Smooth muscle cell of the pulmonary artery (primary cell): ENCODE measurements at places on chromosomes 13 and 19. TPM values are rescaled to one million over a fixed set of nuclear protein-coding genes. Genes with fewer than 3 reads are reported as not detected.

RAB3D gene
- 10.8 and 26.4 TPM in 2 replicates for total RNA-seq

BRSK1 gene
- total RNA-seq: 10.8 and 10.9 TPM in 2 replicates

DLL3 gene
- total RNA-seq: 0.13 and 0.23 TPM in 2 replicates

DACT3 gene
- 6.6 and 6.8 TPM in 2 replicates for total RNA-seq

ZNF577 gene
- total RNA-seq: 7.6 and 8.3 TPM in 2 replicates

ZNF700 gene
- total RNA-seq: 6.4 and 7.0 TPM in 2 replicates

WDR87 gene
- total RNA-seq: not detected in 2 replicates

ALKBH6 gene
- 12.6 and 18.2 TPM in 2 replicates for total RNA-seq

USHBP1 gene
- total RNA-seq: 0.07 TPM in 1 of 2 replicates, not detected in the other

KLK3 gene
- total RNA-seq: not detected in 2 replicates

MUC16 gene
- total RNA-seq: not detected in 2 replicates

DNAAF3 gene
- 0.07 and 0.10 TPM in 2 replicates for total RNA-seq

C19orf18 gene
- not detected in 2 replicates for total RNA-seq

ZNF699 gene
- 9.1 and 9.6 TPM in 2 replicates for total RNA-seq

RASIP1 gene
- total RNA-seq: 0.52 and 1.0 TPM in 2 replicates

KCNK6 gene
- 9.3 and 13.0 TPM in 2 replicates for total RNA-seq

PLEKHJ1 gene
- 31.3 and 34.6 TPM in 2 replicates for total RNA-seq

HSD11B1L gene
- 16.0 and 18.8 TPM in 2 replicates for total RNA-seq

ACP5 gene
- 2.4 TPM in 2 replicates for total RNA-seq

RXFP2 gene
- not detected in 2 replicates for total RNA-seq

ZNF550 gene
- total RNA-seq: 9.1 and 13.0 TPM in 2 replicates

ZNF471 gene
- total RNA-seq: 6.7 and 7.1 TPM in 2 replicates

ATP8B3 gene
- total RNA-seq: 1.8 TPM in 2 replicates

TEX29 gene
- total RNA-seq: 0.26 TPM in 1 of 2 replicates, not detected in the other

INSL3 gene
- total RNA-seq: not detected in 2 replicates

ZNF433 gene
- 3.4 and 4.5 TPM in 2 replicates for total RNA-seq

TMEM259 gene
- total RNA-seq: 91.7 and 118 TPM in 2 replicates

DACH1 gene
- not detected in 2 replicates for total RNA-seq

CABP5 gene
- not detected in 2 replicates for total RNA-seq

TMEM143 gene
- 5.2 and 7.3 TPM in 2 replicates for total RNA-seq

TIMM44 gene
- 24.8 and 36.8 TPM in 2 replicates for total RNA-seq

SMIM24 gene
- total RNA-seq: not detected in 2 replicates

ENOX1 gene
- total RNA-seq: 5.5 and 7.6 TPM in 2 replicates

CACTIN gene
- 21.6 and 26.9 TPM in 2 replicates for total RNA-seq

HSPB6 gene
- total RNA-seq: 106 and 161 TPM in 2 replicates

RGS9BP gene
- total RNA-seq: 0.52 and 0.56 TPM in 2 replicates

PTOV1 gene
- total RNA-seq: 78.2 and 83.5 TPM in 2 replicates

DPF1 gene
- 1.0 and 1.6 TPM in 2 replicates for total RNA-seq

PLA2G4C gene
- 23.6 and 26.0 TPM in 2 replicates for total RNA-seq

PSG11 gene
- total RNA-seq: not detected in 2 replicates

ADM5 gene
- 0.36 and 0.52 TPM in 2 replicates for total RNA-seq

SHISA7 gene
- total RNA-seq: not detected in 2 replicates

ANGPTL8 gene
- not detected in 2 replicates for total RNA-seq

MRPL57 gene
- 11.3 and 13.1 TPM in 2 replicates for total RNA-seq

TDRD12 gene
- total RNA-seq: 0.39 and 0.46 TPM in 2 replicates

VASP gene
- total RNA-seq: 47.6 and 61.4 TPM in 2 replicates

DZIP1 gene
- 41.0 and 62.0 TPM in 2 replicates for total RNA-seq

C5AR2 gene
- total RNA-seq: 0.07 and 0.17 TPM in 2 replicates

ZNF708 gene
- 4.8 and 6.1 TPM in 2 replicates for total RNA-seq

NCLN gene
- total RNA-seq: 52.9 and 86.1 TPM in 2 replicates

SERTM1 gene
- total RNA-seq: not detected in 2 replicates

ZNF738 gene
- total RNA-seq: 2.6 and 3.1 TPM in 2 replicates

NMRK2 gene
- not detected in 2 replicates for total RNA-seq
